Choroid plexus epithelial cell (primary cell): ENCODE measurements at places on chromosomes 3 and 15.

DNA sequence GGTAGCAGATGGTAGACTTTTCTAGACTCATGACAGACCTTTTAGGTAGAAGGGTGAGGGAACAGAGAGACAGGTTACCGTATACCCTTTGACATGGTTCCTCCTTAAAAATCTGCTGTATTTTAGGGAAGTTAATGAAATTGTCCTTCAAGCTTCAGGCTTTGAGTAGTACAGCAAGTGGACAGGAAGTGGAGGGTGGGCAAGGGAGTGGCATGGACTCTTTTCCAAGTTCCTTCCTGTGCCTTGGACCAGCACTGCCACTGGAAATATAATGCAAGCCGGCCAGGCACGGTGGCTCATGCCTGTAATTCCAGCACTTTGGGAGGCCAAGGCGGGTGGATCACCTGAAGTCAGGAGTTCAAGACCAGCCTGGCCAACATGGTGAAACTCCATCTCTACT, 156.1 kb upstream of the LRRFIP2 start:
- no peak for DNase-seq

DNA sequence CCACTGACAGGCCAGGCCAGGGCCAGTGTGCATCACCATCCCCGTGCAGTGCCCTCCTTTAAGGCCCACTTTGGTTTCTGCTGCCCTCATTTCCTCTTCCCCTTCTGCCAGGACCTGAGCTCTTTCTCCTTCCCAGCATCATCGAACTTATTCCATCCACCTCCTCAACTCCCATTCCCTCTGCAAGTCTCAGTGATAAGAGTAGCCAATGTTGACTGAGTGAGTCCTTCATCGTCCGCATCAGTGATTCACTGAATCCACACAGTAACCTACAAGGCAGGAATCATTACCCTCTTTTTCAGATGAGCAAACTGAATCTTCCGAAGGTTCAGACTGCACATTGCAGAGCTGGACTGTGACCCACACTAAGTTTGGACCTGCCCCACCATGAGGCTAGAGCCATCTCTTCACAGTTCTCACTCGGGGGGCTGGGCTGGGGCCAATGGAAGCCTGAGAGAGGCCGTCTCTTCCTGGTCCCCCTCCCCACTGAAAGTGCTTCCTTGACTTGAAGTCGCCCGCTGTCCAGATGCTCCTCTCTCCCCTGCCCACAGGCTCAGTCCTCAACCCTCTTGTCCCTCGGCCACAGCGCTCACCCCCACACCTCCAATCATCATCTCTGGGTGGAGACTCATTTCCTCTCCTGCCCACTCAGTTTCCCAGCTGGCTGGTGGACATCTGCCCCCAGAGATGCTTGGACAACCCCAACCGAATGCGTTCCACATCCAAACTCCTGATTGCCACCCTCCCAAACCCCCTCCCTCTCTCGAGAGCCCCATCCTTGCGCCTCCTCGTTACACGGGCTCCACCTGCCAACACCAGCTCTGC, 15.2 kb upstream of the ANPEP start:
- no peak for DNase-seq

GRCh38 chr3:24373198-24373959, 121.3 kb downstream of the THRB start:
- DNase-seq, result peak; percentile 35

- DNase-seq, result no peak
These were observed 10.9 kb upstream of the FOXB1 start for GRCh38 chr15:59993041-59993750.

- no peak for DNase-seq
These were observed 1010.1 kb downstream of the ROBO1 start for GRCh38 chr3:78757731-78758130.

GRCh38 chr3:15754047-15754446, 43.7 kb downstream of the ANKRD28 start:
- peak; percentile 60 for DNase-seq

- peak; percentile 82 for DNase-seq
These were observed 479.8 kb downstream of the NAALADL2 start for GRCh38 chr3:175338775-175339535.

DNA sequence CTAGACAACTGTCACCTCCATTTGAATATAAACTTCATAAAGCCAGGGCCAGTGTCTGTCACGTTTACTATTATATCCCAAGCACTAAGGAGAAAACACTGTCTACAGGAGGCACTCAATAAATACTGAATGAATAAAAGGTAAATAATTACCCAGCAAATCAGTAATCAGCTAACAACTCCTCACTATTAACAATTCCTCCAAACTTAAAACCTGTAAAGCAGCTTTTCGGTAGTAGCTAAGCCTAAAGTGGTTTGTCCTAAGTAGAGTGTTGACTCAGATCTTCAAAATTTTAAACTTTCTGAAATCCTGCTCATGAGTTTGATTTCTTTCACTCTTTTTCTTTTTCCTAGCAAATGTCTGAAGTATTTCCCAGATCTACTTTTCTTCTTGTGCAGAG, 39.9 kb downstream of the C3orf80 start:
- DNase-seq, result no peak

GRCh38 chr3:10917176-10917575, 75.4 kb upstream of the SLC6A1 start:
- peak; percentile 9 for DNase-seq

- peak; percentile 69 for DNase-seq
These were observed 64.2 kb downstream of the SCAPER start for GRCh38 chr15:76840830-76841460.

- peak; percentile 81 for DNase-seq
These were observed 45.0 kb downstream of the ZMAT3 start for GRCh38 chr3:179026636-179027035.

DNA sequence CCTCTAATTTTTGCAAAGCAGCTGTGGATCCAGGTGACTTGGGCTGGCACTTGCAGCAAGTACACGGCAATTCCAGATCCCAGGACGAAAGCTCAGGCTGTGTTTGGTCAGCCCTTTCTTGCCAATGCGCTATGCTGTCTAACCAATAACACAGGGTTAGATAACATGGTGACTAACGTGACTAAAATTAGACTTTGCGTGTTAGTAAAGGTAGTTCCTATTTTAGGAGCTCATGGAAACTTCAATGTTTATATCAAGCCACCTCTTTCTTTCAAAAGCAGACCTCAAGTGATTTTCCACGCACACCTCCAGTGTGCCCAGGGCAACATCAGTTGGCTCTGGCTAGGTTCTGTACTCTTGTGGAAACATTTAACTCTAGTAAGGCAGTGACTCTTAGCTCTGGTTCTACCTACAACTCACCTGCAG, 32.5 kb downstream of the CDCP1 start:
- DNase-seq, result no peak

- no peak for DNase-seq
These were observed 83.5 kb downstream of the IGF1R start for GRCh38 chr15:98731712-98732450.

- no peak for DNase-seq
These were observed 523.1 kb downstream of the ROBO2 start for GRCh38 chr3:77563012-77563411.

DNA sequence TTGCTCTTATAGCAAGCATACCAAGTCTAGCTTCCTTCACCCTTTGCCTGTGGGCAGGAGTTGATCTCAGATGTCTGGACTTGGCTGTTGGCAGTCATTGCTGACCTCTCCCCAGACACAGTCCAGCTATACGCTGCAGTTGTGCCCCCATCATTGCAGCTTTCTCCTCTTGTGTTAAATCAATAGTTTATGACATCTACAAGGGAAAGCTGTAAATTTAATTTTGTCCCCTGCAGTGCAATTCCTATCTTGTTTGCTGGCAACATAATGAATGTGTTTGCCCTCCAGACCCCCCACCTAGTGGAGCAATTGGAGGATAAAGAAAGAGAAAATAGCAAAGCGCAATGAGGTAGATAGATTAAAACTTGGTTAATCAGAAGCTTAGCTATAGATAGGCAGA, 280.2 kb downstream of the LSAMP start:
- DNase-seq, result no peak

GRCh38 chr15:71278989-71279756, 163.9 kb downstream of the THSD4 start:
- DNase-seq, result peak; percentile 99

GRCh38 chr3:11989383-11990038, 14.7 kb upstream of the SYN2 start:
- no peak for DNase-seq

- peak; percentile 24 for DNase-seq
These were observed 74.4 kb downstream of the THSD4 start for GRCh38 chr15:71189718-71190117.

DNA sequence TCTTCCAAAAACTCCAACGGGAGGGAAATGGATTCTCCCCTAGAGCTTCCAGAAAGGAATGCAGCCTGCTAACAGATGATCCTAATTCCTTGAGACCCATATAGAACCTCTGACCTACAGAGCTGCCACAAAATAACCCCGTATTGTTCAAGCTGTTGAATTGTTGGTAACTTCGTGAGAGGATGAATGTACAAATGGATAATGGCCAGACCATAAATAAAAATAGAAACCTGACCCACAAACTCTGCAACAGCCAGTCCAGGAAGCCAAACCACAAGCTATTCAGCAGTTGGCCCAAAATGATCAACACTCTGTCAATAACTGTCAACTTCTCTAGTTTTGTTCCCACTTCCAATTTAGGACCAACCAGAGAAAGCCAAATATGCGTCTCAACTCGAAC, 414.0 kb upstream of the ZNF717 start:
- DNase-seq, result peak; percentile 60

GRCh38 chr3:71227270-71227661, 356.3 kb downstream of the FOXP1 start:
- DNase-seq, result no peak

GRCh38 chr3:71018799-71019198, 564.7 kb downstream of the FOXP1 start:
- DNase-seq, result no peak

- peak; percentile 63 for DNase-seq
These were observed 148.5 kb upstream of the CTDSPL start for GRCh38 chr3:37712918-37713817.

DNA sequence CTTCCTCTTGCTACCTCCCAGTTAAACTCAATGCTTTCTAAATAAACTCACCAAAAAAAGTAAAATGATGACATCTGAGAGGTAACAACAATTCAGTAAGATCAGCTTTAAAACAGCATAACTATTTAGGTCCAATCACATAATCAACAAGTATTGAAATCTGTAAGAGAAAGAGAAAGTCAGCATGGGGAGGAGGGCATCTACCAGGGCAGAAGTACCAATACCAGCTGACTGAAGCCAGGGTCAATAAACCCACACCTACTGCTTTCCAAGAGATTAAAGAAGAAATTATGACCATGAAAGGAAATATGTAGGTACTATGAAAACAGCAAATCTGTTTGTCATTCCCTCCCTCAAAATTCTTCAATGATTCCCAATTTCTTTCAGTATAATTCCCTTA, 42.2 kb upstream of the IGF2BP2 start:
- no peak for DNase-seq

DNA sequence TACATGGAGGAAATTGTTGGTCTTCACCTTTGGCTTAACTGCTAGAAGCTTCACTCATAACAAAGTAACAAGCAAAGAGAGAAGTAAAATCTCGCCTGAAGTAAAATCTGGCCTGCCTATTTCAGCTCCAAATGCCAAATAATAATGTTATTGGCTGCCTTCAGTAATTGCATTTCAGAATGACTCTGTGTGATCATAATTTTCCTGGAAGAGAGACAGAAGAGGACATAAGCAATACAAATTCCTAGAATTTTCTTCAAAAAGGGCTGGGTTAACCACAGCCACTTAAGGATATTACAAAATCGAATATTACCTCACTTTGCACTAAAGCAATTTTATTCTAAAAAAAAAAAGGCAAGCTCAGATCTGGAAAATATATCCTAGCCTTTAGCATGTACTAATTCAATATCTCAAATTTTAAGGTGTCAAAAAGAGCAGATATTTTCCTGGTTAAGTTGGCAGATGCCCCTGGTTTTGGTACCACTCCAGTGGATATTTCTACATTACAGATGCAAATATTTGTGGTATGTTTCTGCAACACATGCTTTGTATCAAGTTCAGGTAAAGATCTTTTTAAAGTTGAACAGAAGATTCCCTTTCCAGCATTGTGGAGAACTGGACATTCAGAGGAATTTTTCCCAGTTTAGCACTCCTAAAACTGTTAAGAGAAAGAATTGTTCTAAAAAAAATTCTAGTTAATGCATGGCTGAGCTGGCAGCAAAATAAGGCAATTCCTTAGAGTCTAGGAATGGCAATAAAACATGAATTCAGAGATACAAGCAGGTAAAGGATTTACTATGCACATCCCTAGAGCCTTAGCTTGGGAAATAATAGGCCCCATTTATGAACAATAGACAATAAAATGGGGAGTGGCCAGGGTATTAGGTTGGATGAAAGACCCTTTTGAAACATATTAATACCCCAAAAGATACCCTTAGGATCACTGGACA, 116.7 kb downstream of the STAC start:
- peak; percentile 78 for DNase-seq

- peak; percentile 99 for DNase-seq
These were observed 488.7 kb upstream of the TPRG1 start for GRCh38 chr3:188683032-188683521.

DNA sequence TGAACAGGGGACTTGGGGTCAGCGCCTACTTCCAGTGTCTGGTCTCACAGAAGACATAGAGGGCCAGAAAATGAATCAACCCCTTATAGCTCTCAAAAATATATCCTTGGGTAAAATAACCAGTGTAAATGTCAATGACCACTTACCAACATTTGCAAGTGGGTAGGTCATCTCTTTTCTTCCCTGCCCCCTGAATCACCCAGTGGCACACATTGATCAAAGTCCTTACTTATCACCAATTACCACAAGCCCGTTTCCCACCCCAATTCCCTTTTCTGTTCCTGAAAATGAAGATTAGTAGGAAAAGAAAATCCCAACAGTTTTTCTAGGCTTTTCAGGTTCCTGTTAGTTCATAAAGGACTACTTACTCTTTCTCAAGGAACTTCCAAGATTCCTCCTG, 70.5 kb upstream of the HEG1 start:
- no peak for DNase-seq

GRCh38 chr3:119859728-119860127, 77.8 kb downstream of the NR1I2 start:
- no peak for DNase-seq

GRCh38 chr3:3509665-3510064, 289.6 kb upstream of the LRRN1 start:
- DNase-seq, result no peak
